ENCODE measurements at places on chromosomes 16 and 17.

DNA sequence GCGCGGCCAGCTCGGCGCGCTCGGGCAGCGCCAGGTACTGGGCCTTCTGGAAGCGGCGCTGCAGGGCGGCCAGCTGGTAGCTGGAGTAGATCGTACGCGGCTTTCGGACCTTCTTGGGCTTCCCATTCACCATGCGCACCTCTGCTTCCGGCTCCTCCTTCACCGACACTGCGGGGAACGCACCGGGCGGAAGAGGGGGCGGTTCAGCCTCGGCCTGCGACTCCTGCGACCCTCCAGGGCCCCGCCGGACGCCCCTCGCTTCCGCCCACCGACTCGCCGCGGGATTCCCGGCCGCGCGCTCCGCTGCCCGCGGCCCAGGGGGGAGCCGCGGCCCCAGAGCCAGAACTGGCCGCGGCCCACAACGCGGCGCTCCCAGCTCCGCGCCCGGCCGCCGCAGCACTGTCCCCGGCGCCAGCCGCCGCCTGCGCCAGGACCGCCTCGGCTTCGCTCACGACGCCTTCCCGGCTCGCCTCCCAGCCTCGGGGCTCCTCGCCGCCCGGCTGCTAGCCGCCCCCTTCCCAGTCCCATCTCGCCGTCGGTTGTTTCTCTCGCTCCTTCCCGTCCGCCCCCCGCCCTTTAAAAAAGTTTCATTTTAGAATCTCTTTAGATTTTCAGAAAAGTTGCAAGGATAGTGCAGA, 1.5 kb downstream of the DLX3 start:
- no peak for DNase-seq

- DNase-seq: no peak
These were observed 80.4 kb downstream of the ENGASE start for GRCh38 chr17:79154951-79155585.

GRCh38 chr17:43905985-43906852, 1.1 kb downstream of the MPP2 start:
- DNase-seq: peak; percentile 41

DNA sequence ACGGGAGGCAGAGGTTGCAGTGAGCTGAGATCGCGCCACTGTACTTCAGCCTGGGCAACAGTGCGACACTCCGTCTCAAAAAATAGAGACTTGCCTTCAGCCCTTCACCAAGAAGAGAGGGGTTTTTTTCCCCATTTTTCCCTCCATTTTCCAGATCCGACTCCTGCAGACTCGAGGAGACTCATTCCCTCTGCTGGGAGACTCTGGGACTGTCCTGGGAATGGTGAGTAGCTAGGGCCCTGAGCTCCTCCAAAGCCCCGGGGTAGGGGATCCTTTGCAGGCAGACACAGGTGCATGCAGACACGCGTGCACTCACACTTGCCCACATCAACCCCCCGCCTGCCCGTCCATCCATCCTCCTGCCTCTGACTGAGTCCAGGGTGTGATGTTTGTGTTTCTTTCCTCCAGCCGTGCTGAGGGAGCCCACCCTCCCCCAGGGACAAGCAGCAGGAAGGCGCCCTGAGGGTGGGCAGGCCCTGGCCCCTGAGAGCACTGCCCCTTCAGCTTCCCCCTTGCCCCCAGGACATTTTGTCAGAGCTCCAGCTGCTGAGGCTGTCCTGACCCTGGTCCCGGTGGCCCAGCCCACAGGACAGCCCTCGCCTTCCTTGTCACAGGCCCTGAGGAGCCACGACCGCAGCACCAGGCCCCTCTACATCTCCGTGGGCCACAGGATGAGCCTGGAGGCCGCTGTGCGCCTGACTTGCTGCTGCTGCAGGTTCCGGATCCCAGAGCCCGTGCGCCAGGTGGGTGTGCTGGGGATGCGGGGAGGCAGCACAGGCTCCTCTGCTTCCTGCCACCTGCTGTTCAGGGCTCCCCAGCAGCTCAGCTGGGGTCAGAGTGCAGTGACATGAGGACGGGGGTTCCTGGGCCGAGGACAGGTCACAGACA, 10.2 kb downstream of the ENDOV start:
- no peak for DNase-seq

GRCh38 chr17:14712611-14713021, 411.7 kb downstream of the HS3ST3B1 start:
- no peak for DNase-seq

DNA sequence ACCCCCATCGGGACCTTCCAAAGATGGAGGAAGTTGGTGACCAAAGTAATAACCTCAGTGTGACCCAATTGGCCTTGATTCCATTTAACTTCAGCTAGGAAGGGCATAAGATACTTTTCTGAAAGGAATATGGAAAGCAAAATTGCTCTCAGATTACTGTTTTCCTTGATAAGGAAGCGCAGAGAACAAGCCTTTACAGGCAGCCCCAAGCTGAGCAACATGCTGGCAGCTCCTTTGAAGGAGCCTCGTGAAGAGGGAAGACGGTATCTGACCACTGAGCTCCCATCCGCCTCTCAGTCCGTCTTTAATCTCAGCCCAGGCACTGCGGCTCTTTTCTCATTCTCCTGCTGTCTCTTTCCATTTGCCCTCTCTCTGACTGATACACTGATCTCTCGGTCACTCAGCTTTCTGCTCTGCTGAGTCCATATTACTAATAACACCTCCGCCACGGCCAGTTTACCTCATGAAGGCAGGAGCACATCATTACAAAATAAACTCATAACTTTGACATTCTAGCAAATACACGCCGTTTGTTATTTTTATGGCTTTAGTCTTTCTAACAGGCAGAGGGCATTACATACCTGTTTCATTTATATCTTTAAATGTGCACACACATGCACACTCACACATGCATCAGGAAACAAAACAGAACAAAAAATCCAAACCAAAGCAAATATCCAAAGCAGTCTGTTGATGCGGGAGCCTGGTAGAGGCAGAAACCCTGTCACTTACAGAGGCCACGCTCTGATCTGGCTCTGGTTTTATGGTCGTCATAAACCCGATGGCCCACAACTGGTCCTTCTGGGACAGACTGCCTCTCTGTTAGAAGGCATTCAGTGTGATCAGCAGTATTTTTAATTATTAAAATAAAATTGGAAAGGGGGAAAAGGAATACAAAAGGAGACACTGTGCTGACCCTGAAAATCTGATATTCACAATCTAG, 183.2 kb downstream of the AATF start:
- no peak for DNase-seq

Data from effector CD4-positive, alpha-beta T cell (primary cell).